Stimulated activated CD4-positive, alpha-beta T cell treated with anti-CD3 and anti-CD28 coated beads, Interleukin-4, amount 100 ng/mL, for 48 hours (primary cell): ENCODE measurements at places on chromosomes 4 and X.

DNA sequence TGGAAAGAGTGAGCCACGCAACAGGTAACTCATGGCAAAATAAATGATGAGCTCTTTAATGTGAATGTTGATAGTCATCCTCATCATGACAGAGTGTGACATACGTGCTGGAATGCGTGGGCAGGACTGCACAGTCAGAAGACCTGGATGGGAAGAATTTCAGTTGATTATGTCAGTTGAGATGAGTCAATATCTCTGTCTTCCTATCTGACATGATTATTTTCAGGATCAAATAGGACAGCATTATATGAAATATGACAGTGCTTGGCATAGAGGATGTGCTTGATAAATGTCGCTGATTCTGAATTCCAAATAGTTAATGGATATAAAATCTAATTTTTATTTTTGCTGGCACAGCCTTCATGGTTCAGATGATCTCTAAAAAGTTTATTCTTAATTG lies 95.1 kb downstream of the IL15 start:
- no peak for DNase-seq

DNA sequence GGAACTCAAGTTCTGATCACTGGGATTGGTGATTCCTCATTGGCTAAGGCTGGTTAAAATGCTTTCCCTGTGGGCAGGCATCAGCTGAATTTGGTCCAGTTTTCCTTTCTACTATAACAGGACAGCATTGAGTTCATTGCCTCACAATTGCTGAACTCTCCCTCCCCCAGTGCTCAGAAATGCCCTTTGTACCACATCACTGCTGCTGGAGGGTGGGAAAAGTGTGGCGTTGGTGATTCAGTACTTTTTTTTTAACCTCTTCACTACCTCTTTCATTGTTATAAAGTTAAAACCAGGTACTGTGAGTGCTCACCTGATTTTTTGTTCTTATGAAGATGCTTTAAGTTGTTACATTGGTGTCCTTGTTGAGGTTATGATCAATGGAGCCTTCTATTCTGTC lies 69.3 kb upstream of the IL2 start:
- DNase-seq, result no peak

- DNase-seq, result no peak
Measured at GRCh38 chr4:102551958-102552565, 50.9 kb downstream of the NFKB1 start.

DNA sequence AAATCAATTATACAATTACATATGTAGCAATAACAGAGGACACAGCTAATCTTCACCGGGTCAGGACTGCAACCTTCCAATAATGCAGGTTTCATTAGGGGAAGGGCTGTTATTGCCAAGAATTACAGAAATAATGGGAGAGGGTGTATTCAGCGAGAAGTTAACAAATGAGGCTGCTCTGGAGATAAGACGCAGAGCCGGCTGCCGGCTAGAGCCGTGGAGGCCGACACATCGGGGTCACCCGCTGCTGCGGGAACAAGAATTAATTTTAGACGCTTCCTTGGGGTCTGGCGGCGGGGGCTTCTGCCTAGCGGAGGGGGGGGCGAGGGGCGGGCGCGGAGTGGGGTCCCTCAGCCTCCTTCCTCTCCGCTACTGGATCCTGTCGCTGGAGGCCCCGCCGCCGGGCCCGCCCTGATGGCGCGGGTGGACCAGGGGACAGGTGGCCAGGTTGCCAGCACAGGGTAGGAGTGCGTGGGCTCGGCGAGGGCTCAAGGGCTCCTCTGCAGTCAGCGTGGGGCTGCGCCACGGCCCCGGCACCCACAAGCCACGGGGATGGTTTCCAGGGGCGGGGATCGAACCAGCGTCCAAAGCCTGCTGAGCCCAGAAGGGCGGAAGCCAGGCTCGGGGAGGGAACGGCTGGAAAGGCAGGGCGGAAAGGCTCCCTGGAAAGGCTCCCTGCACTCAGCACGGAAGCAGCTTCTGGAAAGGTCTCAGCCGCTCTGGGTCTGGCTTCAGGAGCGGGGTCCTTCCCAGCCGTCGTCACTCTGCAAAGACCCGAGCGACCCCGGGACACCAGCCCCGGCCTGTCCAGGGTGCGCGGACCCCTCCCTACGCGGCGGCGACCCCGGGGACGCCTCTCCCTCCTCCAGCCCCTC lies 113.8 kb upstream of the NKX1-1 start:
- DNase-seq, result no peak

DNA sequence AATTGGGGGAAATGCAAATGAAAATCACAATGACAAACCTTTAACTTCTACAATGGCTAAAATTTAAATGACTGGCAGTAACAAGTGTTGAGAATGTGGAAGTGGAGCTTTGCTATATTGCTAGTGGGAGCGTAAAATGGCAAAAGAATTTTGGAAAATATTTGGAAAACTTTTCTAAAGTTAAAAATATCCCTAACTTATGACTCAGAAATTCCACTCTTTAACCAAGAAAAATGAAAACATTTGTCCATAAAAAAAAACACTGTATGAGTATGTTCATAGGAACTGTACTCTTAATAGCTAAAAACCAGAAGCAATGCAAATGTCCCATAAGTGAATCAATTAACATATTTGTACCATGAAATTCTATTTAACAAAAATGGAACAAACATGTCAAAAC lies 3.6 kb downstream of the TBCK start:
- DNase-seq, result no peak

GRCh38 chrX:42531441-42531840 lies 246.5 kb downstream of the PPP1R2C start:
- no peak for DNase-seq

GRCh38 chr4:171817026-171817425 lies 3.8 kb downstream of the GALNTL6 start:
- no peak for DNase-seq

- DNase-seq, result no peak
Measured at GRCh38 chr4:55352726-55353125, 6.7 kb downstream of the SRD5A3 start.

DNA sequence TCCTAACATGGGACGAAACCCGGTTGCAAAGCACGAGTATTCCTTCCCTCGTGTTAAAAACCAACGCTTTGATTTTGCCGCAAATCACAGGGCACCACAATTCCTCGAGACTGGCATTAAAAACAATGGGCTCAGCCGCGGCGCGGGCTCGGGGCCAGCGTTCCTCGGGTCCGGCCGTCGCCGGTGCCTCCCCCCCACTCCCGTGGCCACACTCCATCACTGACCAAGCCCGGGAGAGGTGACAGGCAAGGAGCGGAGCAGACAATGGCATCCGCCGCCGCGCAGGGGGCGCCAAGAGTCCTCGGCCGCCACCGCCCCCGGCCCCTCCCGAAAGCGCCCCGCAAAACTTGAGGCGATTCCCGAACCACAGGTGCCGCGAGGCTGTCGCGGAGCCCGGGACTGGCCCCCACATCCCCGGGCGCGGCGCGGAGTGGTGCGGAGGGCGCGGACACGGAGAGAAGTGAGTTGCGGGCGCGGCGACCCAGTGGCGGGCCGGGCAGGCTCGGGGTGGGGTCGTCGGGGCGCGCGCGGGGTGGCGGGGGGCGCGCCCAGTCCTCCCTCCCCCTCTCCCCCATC lies 445 bp downstream of the AP1S2 start:
- peak; percentile 9 for DNase-seq

DNA sequence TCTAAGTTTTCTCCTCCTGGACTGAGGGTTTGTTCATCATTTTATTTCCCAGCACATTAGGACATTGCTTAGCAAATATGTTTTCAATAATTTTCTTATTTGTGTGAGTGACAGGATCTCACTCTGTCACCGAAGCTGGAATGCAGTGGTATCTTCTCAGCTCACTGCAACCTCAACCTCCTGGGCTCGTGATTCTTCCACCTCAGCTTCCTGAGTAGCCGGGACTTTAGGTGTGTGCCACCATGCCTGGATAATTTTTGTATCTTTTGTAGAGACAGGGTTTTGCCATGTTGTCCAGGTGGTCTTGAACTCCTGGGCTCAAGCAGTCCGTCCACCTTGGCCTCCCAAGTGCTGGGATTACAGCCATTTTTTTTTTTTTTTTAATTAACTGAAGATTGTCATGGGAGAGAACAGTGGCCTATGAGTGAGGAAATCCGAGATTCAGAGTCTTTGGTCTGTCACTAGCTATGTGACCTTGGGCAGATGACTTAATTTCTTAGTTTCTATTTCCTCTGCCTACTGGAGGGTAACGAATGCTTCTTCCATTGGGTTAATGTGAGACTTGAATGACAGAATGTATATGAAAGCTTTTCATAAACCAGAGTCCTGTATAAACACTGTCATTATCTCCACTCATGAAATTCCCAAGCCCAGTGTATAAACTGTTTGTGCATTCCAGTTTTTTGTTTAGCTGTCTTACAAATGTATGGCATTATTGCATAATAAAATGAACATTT lies 23.9 kb downstream of the MOB1B start:
- no peak for DNase-seq

- DNase-seq, result no peak
Measured at GRCh38 chr4:142600952-142601351, 245.1 kb downstream of the INPP4B start.

DNA sequence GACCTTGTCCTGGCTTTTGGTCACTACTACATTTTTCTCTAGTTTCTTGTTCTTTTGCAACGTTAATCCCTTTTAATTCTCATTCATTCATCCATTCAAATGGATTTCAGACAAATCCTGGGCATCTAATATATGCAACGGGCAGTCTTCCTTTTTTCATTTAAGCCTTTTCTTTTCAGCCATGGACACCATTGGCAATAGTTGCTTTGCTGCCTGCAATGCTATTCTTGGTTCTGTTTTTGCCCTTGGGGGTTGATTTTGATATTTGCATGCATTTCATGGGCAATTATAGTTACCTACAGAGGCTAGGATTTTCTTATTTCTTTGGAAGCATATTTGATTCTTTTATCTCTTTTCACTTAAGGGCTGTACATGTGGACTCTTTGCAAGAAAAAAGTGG lies 180.5 kb upstream of the ARX start:
- DNase-seq, result no peak

- no peak for DNase-seq
Measured at GRCh38 chr4:182409271-182409670, 166.1 kb downstream of the TENM3 start.
